ENCODE measurements at places on chromosomes 12 and 14.
A peak's percentile ranks its signal among the peaks of the same experiment; 100 is the strongest.

- DNase-seq: no peak
These were observed 87.6 kb upstream of the EGLN3 start for GRCh38 chr14:34038358-34039057.

- no peak for DNase-seq
These were observed 87.5 kb downstream of the SETD3 start for GRCh38 chr14:99393059-99393655.

DNA sequence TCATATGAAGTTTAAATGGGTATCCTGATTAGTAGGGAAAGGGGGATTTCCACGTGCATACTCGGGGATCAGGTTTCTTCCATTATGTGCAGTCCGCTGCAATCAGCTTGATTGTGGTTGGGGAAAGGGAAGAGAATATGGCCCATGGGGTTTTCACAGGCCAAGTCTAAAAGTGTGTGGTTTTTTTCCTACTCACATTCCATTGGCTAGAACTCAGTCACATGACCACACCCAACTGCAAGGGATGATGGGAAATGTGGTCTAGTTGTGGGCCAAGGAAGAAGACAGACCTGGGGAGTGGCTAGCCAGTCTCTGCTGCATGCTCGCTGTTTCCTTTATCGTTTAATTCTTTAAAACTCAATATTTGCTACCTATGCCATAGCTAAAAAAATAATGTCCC, 105.1 kb downstream of the PRIMA1 start:
- DNase-seq: no peak

DNA sequence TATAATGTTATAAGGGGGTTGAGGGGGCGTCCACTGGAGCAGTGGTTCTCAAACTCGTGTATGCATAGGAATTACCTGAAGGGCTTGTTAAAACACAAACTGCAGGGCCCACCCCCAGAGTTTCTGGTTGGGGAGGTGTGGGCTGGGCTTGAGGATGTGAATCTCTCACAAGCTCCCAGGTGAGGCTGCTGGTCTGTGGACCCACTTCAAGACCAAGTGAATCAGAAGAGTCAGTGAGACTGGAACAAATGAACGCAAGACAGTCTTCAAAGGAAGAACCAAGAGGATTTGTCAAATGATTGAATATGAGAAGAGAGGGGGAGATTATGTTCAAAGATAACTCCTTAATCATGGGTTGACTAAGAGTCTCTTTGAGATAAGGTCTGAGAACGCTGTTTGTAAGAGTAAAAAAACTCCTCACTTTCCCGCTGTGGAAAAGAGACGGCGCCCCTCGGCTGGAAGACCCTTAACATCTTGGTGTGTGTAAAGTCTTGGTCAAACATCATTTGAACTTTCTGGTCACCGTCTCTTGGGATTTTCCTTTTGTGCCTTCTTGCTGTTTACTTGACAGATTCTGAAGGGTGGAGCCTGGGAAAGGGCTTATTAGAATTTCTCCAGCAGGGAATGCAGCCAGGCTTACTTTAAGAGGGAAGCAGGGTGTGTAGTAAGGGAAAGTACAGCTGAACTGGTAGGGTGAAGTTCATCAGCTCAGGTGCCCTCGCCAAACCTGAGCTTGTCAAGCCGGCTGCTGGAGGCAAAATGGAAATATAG, 5.3 kb upstream of the FOXN3 start:
- DNase-seq: no peak

DNA sequence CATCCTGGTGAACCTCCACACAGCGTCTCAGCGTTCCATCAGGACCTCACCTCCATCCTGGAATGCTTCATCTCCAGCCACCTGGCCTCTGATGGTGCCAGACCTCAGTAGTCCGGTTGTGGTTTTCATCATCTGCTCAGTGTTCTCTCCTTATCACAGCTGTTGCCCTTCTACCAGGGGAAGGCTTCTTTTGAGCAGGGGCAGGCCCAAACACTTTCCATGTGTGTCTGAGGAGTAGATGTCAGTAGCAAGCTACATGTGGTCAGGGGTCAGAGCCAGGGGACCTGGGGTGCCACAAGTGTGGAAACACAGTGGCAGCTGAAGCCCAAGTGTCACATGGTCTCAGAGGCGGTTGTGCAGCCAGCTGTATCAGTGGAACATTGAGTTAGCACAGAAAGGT, 30.2 kb upstream of the FGD4 start:
- no peak for DNase-seq

DNA sequence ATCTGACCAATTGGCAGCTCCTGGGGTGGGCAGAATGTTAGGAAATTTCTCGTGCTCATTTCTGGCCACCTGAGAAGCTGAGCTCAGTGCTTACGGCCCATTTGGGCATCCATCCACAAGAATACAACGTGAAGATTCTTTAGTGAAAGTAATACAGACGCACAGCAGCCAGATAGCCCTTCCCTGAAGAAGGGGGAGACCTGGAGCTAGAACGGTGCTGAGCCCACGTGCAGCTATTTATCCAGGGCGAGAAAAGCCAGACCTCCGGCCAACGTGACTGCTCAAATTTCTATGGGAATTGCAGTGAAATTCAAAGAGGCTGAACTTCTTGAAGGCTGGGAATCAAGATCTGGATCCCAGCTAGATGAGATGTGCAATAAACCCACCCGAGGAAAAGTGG, 20.7 kb downstream of the NID2 start:
- DNase-seq: no peak

- DNase-seq: no peak
These were observed 49.0 kb downstream of the FLRT2 start for GRCh38 chr14:85578930-85579329.

- DNase-seq: no peak
These were observed 177.3 kb upstream of the BMP4 start for GRCh38 chr14:54133896-54134295.

DNA sequence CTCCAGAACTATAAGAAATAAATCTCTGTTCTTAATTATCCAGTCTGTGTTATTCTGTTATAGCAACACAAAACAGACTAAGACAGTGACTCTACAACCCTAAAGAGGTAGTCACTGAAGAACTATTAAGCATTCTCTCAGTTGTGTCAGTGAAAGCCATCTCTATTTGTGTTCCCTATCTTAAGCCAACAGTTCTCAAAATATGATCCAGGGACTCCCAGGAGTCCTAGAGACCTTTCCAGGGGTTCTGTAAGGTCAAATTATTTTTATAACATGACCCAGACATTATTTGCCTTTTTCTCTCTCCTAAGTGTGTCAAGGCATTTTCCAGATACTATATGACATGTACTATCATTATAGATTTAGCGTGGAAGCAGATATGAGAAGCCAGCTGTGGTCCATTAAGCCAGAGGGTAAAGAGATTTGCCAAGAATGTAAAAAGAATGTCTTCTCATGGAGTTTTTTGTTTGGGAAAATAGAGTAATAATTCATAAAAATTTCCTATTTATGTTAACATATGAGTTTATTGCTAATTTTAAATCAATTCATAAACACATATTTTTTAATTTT, 315.8 kb downstream of the RGS6 start:
- DNase-seq: no peak

DNA sequence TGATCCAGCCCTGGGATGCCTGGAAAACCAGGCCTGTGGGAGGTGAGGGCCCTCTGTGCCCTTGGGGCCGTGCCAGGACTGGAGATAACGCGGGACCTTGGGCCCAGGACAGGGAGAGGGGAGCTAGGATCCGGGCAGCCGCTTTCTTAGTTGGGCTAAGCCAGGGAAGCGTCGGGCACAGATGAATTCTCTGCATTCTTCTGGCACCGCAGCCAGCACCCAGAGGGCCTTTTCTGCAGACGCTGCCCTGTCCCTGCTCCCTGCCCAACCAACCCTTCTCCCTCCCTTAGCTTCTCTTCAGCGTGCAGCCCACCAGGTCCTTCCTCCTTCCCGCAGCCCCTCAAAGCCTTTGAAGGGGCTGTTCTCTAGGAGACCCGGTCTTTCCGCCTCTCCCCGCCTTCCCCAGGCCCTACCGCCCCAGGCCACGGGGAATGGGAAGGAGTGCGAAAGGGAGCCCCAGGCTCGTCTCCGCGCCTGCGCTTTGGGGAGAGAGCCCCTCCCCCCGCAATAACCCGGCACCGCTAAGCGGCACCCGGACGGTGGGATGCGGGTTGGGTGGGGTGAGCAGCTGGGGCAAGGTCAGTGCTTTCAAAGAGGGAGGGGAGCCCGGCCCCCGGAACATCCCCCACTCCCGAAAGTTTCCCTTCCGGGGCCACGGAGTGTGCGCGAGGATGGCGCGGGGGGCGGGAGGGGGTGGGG, 663 bp downstream of the NCKAP5L start:
- peak; percentile 15 for DNase-seq

Measured in stimulated activated CD4-positive, alpha-beta T cell treated with anti-CD3 and anti-CD28 coated beads, Interleukin-15, amount 100 ng/mL, for 1 hour (primary cell).